Effector memory CD8-positive, alpha-beta T cell (primary cell): ENCODE measurements at places on chromosomes 3 and 15.

- no peak for DNase-seq
Measured at GRCh38 chr3:187763850-187764648, 18.8 kb upstream of the BCL6 start.

DNA sequence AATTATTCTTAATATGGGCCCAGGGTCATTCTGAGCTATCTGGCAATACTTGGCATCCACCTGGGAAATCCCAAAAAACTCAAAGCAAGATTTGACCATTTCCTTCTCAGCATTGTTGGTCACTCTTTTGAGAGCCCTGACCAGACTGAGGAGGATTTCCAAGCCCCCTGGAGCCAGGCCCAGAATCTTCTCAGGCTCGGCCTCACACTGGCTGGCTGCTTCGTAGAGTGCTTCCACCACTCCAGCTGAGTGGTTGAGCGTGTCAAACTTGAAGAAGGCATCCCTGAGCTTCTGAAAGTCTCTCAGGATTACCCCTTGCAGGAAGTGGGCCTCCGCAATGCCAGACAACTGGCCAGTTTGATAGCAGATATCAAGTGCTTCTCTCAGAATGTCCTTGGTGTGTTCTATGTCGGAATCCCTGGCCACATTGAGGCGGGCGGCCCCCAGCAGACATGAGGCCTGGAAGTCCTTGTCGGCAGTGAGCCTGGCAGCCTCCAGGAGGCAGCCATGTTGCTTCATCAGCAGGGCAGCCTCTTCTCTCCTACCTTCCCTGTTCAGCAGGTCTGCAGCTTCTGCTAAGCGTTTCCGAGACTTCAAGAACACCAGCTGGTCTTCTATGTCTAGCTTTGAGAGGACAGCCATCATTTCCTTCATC, 68.9 kb upstream of the DCLK3 start:
- DNase-seq, result no peak

DNA sequence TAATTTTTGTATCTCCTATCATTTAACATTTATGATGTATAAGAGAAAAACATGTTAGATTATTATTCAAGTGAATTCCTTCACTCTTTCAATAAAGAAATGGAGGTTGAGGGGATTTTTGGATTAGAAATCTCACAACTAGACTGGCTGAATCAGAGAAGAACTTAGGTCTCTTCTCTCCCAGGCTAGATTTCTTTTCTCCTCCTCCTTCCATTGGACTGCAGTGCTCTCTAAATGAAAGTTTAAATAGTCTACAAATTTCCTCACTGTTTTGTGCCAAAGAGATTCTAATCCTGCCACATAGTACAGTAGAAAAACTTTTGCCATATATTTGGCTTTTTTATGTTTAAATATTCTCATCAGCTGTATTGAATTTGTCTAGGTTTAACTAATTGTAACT, 65.8 kb downstream of the ECT2 start:
- DNase-seq, result no peak

DNA sequence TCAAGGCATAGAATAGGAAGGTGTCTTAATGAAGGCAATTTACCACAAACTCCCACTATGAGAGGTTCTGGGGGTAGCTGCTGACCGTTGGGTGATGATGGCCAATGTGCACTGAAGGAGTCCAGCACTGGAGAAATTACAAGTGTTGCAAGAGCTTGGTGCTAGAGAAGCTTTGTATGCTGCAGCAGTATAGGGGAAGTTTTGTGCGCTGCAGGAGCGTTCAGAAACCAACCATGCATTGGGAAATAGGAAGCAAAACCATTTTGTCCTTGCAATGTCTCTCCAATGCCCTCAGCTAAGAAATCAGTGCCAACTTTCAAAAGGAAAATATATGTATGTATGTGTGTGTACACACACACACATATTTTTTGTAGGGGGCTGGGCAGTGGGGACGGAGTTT, 441.6 kb upstream of the NAALADL2 start:
- DNase-seq, result no peak

DNA sequence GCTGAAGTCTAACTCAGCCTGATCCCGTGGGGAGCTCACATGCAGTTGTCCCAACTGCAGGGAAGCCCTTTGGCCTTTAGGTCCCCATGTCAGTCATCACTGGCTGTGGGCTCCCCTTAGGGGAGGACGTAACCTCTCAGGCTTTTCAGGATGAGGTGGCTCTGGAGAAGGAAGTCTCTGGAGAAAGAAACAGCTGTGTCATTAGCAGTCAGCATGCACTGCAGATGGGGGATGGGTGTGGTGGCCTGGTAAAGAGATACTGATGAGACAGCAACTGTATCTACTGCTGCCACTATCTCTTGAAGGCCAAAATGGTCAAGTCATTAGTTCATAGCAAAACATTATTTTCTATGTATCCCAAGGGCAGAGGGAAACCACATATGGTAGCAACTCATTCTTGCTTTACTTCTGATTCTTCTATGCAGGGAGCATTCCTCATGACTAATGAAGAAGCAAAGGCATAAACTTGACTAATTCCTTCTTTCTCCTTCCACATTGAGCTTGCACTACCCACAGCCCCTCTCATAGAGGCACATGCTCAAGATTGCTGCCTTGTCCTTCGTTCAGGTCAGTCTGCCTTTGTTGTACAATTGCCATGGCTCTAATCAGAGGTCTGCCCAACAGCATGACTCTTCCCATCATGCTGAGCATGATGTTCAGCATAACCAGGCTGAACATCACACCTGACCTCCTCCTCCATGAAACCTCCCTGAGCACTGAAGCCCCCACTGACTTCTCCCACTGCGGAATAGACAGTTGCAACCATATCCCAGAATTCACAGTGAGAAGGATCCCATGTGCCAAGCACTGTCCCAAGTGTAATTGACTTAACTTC, 47.8 kb upstream of the TMEM158 start:
- no peak for DNase-seq

- DNase-seq, result no peak
Measured at GRCh38 chr3:85571835-85572234, 613.0 kb downstream of the CADM2 start.

DNA sequence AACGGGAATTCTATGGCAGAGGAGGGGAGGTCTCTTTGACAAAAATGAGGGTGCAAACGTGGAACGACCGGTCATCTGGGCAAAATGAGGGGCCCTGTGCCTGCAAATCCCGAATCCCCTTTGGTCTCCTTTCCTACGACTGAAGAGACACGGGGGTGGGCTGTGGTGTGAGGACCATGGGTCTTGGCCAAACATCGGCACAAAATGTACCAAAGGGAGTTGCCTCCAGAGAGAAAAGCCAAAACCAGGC, 498 bp downstream of the ZNF280D start:
- no peak for DNase-seq

DNA sequence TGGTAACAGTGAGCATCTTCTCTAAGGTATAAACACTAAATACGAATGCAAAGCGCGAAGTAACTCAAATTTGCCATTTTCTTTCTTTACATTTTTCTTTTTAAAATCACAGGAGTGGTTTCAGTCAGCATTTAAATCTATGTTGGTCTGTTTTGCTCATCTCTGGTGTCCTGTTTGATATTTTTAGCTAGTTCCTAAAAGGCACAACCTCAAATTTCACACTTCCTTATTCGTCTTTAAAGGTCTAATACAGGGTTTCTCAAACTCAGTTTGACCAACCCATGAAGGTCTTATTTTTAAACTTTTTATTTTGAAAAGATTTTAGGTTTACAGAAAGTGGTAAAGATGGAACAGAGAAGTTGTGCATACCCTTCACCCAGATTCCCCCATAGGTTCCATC, 201.1 kb downstream of the MAGI1 start:
- DNase-seq, result no peak

- DNase-seq, result no peak
Measured at GRCh38 chr3:64353226-64353625, 128.0 kb upstream of the PRICKLE2 start.

GRCh38 chr3:140443073-140443472, 234.8 kb upstream of the TRIM42 start:
- DNase-seq, result no peak

DNA sequence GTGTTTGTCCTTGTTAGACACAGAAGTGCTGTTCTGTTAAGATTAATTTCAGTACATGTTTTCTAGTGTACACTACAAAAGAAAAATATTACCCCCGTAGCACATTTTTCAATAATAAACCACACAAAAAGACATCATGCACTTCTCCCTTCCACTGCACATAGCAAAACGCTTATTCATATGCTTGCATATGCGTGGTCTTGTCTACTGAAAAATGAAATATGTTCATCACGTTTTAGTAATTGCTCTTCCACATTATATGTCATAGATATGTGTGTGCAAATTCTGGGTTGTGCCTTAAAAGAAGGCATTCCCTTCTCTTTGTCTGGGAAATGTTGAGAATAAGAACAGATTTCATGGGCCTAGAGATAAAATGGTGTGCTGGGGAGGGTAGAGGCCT, 353.9 kb downstream of the NSUN3 start:
- no peak for DNase-seq

- DNase-seq, result no peak
Measured at GRCh38 chr3:37862219-37862902, 681 bp downstream of the CTDSPL start.
